ENCODE measurements at places on chromosomes 12 and 14. TPM values are rescaled to one million over a fixed set of nuclear protein-coding genes. Genes with fewer than 3 reads are reported as not detected.

GRCh38 chr12:13436696-13437391 is 240.3 kb downstream of the EMP1 start:
- H3K27ac ChIP-seq: no peak overlapping the region
- no peaks in the 10 kb centered on the region for H3K4me1 ChIP-seq
- H3K4me3 ChIP-seq: no peak overlapping the region
- H3K27me3 ChIP-seq: no peaks in the 10 kb centered on the region
- no peaks in the 10 kb centered on the region for H3K36me3 ChIP-seq

- H3K27me3 ChIP-seq: peaks cover 7% of the 10 kb centered on the region
- no peak for DNase-seq
- no peaks in the 10 kb centered on the region for H3K4me1 ChIP-seq
- no peak overlapping the region for H3K4me3 ChIP-seq
- H3K36me3 ChIP-seq: no peaks in the 10 kb centered on the region
Measured at GRCh38 chr12:103326190-103326589, 169.6 kb downstream of the C12orf42 start.

DNA sequence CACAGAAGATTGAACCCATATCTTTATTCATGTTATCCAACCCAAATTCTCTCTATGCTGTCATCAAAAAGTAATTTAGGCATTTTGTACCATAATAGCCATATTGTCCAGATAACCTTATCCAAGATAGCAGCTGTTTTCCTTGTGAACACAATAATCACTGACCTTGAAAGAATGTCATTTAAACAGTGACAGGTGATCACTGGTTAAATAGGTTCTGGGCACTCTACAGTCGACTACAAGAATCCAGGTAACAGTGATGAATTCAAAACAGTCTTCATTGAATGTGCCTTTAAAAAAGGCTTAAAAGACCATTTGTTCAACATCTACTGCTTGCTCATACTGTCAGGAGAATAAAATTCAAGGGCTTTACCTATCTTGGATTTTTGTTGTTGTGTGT is 4.6 kb upstream of the SPX start:
- no peak overlapping the region for H3K4me3 ChIP-seq
- H3K4me1 ChIP-seq: no peaks in the 10 kb centered on the region
- H3K36me3 ChIP-seq: 0 out of 2 replicates have a peak, but pooled peaks cover 5% of the 10 kb centered on the region

CRIP1 gene
- not detected for total RNA-seq

DNA sequence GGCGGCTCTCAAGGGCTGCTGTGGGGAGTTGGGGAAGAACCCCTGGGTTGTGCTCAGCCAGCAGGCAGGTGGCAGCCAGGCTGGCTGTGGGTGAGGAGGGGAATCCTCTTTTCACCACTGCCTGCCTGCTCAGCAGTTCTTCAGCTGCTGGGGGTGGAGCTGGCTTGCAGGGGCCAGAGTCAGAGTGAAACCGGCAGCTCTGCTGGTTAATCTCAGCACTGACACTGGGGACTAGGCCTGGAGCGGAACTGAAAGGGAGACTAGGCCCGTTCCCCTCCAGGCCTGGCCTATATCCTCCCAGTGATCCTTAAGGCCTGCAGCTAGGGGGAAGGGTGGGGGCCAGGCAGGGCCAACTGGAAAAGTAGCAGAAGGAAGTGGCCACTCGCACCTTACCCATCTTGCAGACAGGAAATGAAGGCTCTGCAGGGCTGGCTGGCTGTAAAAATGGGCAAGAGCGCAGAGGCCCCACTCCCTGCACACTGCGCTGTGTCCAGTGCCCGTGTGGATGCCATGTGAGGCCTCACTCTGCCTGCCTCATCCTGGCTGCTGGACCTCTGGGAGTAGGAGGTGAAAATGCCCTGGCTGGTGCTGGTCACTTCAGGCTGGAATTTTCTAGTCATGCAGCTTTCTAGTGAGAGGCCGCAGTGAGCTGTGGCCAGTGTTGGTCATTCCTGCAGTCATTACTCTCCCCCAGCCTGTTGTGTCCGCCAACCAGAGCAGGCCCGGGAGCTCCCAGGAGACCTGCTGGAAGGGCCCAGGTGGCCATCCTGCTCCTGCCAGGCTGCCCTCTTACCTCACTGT is 39.4 kb downstream of the SH2B3 start:
- H3K27me3 ChIP-seq: no peaks in the 10 kb centered on the region
- H3K27ac ChIP-seq: no peak overlapping the region
- H3K4me1 ChIP-seq: no peaks in the 10 kb centered on the region
- DNase-seq: no peak

DNA sequence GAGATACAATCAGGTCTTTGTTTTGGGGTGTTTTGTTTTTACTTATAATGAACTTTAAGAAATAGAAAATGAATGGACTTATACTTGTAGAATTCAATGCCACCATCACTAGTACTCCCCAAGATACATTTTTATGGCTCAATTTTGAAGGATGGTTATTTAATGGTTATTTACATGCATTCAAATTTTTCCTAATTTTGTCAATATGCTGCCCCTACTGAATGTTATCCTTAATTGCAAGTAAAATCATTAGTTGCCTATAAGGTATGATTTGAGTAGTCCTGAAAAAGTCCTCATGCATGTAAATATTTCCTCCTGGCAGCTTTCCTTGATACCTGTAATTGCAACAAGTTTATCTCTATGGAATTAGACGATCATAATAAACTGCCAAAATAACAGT is 391.2 kb downstream of the BCAT1 start:
- H3K27me3 ChIP-seq: no peaks in the 10 kb centered on the region
- H3K36me3 ChIP-seq: 0 out of 2 replicates have a peak, but pooled peaks cover 6% of the 10 kb centered on the region
- peaks cover 18% of the 10 kb centered on the region for H3K4me1 ChIP-seq
- DNase-seq: no peak
- H3K4me3 ChIP-seq: no peak overlapping the region
- H3K27ac ChIP-seq: no peak overlapping the region

GRCh38 chr14:69682621-69683263 is 71.3 kb downstream of the SUSD6 start:
- H3K36me3 ChIP-seq: no peaks in the 10 kb centered on the region
- no peak overlapping the region for H3K4me3 ChIP-seq
- no peaks in the 10 kb centered on the region for H3K27me3 ChIP-seq
- DNase-seq: no peak

DNA sequence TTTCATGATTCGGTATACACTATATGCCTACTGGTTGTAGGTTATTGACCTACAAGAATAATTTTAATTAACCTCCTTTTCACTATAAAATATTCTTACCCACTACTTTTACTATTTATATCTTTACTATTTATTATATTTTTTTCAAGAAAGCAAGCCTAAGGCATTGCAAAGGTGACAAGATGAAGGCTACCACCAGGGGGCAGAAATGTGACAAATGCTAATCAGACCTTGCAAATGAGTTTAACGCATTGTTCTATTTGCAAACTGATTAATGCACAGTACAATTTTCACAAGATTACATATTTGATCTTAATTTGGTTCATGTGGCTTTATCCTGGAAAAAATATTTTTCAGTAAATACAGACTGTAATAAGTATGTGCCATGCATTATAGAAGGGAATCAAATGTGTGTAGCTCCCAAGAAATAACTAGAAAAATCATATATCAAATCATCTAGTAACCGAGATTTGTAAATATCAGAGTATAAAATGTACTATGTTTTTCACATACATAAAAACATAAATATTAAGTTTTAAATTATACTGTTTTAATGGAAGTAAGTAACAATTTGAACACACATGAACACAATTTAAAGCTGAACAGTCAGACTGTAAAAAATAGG is 107.0 kb downstream of the ADAMTS20 start:
- no peak overlapping the region for H3K27ac ChIP-seq
- no peak overlapping the region for H3K4me3 ChIP-seq
- DNase-seq: peak; percentile 22
- H3K4me1 ChIP-seq: no peaks in the 10 kb centered on the region
- H3K27me3 ChIP-seq: no peaks in the 10 kb centered on the region

DNA sequence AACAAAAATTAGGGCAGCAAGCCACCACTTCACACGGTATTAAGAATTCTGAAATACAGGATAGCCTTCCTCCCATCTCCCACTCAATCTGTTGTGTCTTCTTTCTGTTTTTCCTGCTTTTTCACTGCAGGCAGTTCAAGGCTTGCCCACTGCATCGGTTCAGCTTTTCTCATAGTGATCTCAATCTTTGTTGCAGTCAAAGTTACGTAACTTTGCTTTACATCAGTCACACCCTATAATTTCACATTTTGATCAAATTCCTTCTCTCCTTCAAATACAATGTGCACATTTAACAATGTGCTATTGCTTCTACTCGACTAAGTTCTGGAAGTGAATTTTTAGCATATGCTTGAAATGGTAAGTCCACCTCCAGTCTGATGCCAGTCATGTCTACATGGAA is 217.6 kb downstream of the EFCAB11 start:
- no peaks in the 10 kb centered on the region for H3K4me1 ChIP-seq
- H3K27me3 ChIP-seq: no peaks in the 10 kb centered on the region

EPYC gene
- total RNA-seq: not detected

DNA sequence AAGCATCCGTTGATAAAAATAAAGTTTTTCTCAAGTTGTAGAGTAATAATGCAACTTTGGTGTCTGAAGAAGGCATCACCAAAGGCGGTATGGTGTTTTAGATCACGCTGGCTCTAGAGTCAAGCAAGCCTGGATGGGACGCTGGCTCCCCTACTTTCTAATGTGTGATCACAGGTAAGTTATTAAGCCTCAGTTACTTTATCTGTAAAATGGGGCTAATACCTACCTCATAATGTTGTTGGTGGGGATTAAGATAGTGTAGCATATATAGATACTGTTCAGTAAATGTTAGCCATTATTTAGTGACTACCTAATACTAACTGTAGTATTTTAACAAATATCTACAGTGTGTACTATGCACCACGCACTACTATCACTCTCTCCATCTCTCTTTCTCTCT is 45.8 kb downstream of the SLC38A1 start:
- no peak overlapping the region for H3K4me3 ChIP-seq
- H3K4me1 ChIP-seq: peaks cover 37% of the 10 kb centered on the region

GRCh38 chr12:75505706-75506312 is 5.6 kb downstream of the KRR1 start:
- H3K4me1 ChIP-seq: peaks cover 7% of the 10 kb centered on the region
- no peak overlapping the region for H3K27ac ChIP-seq
- peak; percentile 14 for DNase-seq

GALNT16 gene
- total RNA-seq: not detected

DNA sequence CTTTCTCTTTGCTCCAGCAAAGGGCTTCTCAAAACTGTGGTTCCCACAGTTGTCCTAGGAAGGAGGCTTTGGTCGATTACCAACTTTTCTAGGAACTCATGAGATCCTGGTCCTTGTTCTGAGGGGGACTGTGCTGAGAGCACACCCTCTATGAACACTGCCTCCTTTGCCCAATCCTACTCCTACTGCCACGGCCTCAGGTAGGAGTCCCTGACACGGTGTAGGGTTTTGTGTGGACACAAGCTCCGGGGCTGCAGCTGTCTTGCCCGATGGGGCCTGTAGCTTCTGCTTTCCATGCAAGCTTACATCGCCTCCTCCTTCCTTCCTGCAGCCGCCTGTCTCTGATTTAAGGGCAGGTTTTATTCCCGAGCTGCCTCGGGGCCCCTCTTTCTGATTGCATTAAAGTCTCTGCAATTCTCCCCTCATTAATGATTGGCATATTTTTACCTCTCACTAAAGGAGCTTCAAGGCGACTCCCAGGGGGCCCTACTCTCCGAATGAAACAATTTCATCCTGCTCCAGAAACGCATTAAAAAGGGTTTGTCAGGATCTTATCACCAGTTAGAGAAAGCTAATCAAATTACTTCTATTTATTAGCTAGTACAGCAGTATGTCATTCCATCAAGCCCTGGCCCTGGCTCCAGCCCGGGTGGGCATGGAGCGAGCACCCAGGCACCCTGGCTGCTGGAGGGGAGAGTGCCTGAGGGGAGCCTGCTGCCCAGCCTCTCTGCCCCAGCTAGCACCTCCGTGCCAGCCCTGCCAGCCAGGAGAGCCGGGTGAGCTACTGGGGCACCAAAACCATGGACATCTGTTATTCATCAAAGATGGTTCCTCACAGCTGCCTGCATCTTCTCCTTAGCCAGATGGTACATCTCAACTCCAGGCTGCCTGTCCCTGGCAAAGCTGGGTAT is 38.0 kb upstream of the ESRRB start:
- H3K36me3 ChIP-seq: no peaks in the 10 kb centered on the region
- no peak for DNase-seq
- H3K27me3 ChIP-seq: no peaks in the 10 kb centered on the region

DNA sequence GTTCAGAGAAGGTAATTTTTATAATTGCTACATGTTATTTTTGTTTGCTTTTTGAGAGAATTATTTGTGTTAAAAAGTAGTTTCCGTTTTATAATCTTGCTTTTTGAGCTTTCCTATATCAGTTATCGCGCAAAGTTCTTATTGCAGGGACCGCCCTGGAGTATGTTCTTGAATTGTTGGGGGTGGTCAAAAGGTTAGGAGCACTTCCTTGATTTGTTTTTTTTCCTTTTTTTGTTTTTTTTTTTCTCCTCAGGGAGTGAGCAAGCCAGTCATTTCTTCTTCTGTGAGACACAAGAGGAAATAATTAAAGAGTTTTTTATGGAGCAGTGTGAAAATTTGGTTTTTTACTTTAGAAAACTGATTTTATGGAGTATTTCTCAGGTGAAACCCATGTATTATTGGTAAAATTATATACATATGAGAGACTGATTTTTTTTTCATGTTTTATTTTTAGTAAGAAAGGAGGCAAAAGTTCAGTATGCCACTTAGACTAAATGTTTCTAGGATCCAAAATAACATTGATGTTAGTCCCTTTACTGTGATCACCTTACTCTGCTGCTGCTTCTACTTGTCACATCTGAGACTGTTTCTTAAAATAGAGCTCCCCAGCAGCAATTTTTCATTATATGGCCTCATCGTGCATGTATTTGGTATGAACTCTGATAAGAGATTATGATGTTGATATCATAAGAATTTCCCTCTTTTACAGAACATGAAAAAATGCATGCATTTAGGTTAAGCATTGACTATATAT is 26.6 kb downstream of the PLEKHA5 start:
- H3K4me1 ChIP-seq: peaks cover 12% of the 10 kb centered on the region
- H3K36me3 ChIP-seq: 0 out of 2 replicates have a peak, but pooled peaks cover 4% of the 10 kb centered on the region
- no peak overlapping the region for H3K27ac ChIP-seq

GRCh38 chr12:107590413-107590812 is 95.2 kb upstream of the PWP1 start:
- no peaks in the 10 kb centered on the region for H3K27me3 ChIP-seq
- no peaks in the 10 kb centered on the region for H3K36me3 ChIP-seq
- H3K27ac ChIP-seq: no peak overlapping the region
- H3K4me3 ChIP-seq: no peak overlapping the region

GRCh38 chr12:128549601-128550218 is 274.0 kb downstream of the SLC15A4 start:
- no peak for DNase-seq
- no peaks in the 10 kb centered on the region for H3K36me3 ChIP-seq
- H3K27me3 ChIP-seq: no peaks in the 10 kb centered on the region
- H3K4me3 ChIP-seq: no peak overlapping the region

SELPLG gene
- total RNA-seq: 2.1 TPM

- H3K4me3 ChIP-seq: no peak overlapping the region
- peak; percentile 13 for DNase-seq
- no peak overlapping the region for H3K27ac ChIP-seq
- H3K4me1 ChIP-seq: peaks cover 21% of the 10 kb centered on the region
- no peaks in the 10 kb centered on the region for H3K36me3 ChIP-seq
Measured at GRCh38 chr12:92995258-92995903, 66.3 kb upstream of the EEA1 start.

CAPS2 gene
- 1.9 TPM for total RNA-seq

GRCh38 chr14:31945074-31945613 is 132.0 kb upstream of the ARHGAP5 start:
- H3K4me3 ChIP-seq: no peak overlapping the region
- H3K27ac ChIP-seq: no peak overlapping the region
- H3K36me3 ChIP-seq: no peaks in the 10 kb centered on the region
- H3K27me3 ChIP-seq: no peaks in the 10 kb centered on the region
- DNase-seq: no peak
- peaks cover 19% of the 10 kb centered on the region for H3K4me1 ChIP-seq

GRCh38 chr12:13194401-13195110 is 2.0 kb upstream of the EMP1 start:
- peak overlapping the region; percentile 84 for H3K27ac ChIP-seq
- peaks cover 5% of the 10 kb centered on the region for H3K36me3 ChIP-seq
- no peak overlapping the region for H3K4me3 ChIP-seq
- DNase-seq: no peak

All from SJSA1 (cell line).